ENCODE measurements at places on chromosomes 12 and 14.

- no peak within 1 kb of the TSS for H3K27ac ChIP-seq
- no peaks in the 10 kb centered on the region for H3K27me3 ChIP-seq
- H3K36me3 ChIP-seq: no peaks in the 10 kb centered on the region
- no peak within 1 kb of the TSS for H3K4me3 ChIP-seq
- no peak for DNase-seq
These were observed at the start of gene CPNE6 for GRCh38 chr14:24071144-24071697. Gene CPNE6 (plus strand): TSS chr14:24071562. CDS start chr14:24072937, 1,375 bp downstream.

- no peaks in the 10 kb centered on the region for H3K4me1 ChIP-seq
- H3K4me3 ChIP-seq: no peak overlapping the region
- no peak overlapping the region for H3K27ac ChIP-seq
- DNase-seq: no peak
These were observed 10.2 kb downstream of the SCN8A start for GRCh38 chr12:51601241-51601640.

DNA sequence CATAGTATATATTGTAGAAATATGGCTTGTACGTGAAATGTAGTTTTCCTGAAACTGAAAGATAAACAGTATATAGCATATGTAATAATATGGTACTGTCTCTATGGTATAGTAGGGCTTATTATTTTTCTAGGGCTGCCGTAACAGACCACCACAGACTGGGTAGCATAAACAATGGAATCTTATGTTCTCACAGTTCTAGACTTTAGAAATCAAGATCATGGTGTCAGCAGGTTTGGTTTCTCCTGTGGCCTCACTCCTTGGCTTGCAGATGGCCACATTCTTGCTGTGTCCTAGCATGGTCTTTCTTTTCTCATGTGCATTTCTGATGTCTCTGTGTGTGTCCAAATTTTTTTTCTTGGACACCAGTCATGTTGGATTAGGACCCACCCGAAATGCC is 155.8 kb downstream of the TMTC2 start:
- H3K4me3 ChIP-seq: no peak overlapping the region
- no peaks in the 10 kb centered on the region for H3K4me1 ChIP-seq
- H3K27me3 ChIP-seq: no peaks in the 10 kb centered on the region
- no peaks in the 10 kb centered on the region for H3K36me3 ChIP-seq
- H3K27ac ChIP-seq: no peak overlapping the region

- H3K27me3 ChIP-seq: no peaks in the 10 kb centered on the region
- peak; percentile 100 for DNase-seq
- H3K27ac ChIP-seq: peak within 1 kb of the TSS; percentile 86
- peak within 1 kb of the TSS; percentile 94 for H3K4me3 ChIP-seq
These were observed at the start of gene MRPL51 for GRCh38 chr12:6492838-6493496. Gene MRPL51 (minus strand): TSS chr12:6493262. CDS start chr12:6493136, 126 bp downstream.

- H3K36me3 ChIP-seq: no peaks in the 10 kb centered on the region
- no peak overlapping the region for H3K27ac ChIP-seq
- peak; percentile 94 for DNase-seq
These were observed 12.4 kb downstream of the FBRSL1 start for GRCh38 chr12:132502149-132502881.

DNA sequence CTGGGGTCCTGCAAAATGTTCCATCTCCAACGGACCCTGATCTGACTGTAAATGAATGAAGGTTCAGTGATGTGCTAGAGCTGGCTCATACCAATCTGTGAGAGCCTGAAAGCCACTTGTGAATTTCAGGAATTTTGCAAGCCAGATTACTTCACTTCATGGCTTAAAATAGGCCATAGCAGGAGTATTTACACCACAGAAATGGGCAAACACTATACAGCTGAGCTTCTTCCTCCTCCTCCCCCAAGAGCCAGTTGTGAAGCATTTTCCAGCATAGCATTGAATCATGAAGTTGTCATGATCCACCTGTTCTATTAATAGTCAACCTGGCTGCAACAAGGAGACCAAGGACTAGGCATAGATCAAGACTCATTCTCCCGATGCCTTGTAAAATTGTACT is 141.3 kb upstream of the RASSF8 start:
- no peaks in the 10 kb centered on the region for H3K27me3 ChIP-seq
- no peaks in the 10 kb centered on the region for H3K36me3 ChIP-seq
- H3K27ac ChIP-seq: no peak overlapping the region
- H3K4me3 ChIP-seq: no peak overlapping the region
